Tongue (tissue), 3 donors: ENCODE measurements at places on chromosomes 6 and 20.

- DNase-seq, result no peak
Observed at GRCh38 chr6:110355022-110355421, 3.1 kb downstream of the METTL24 start.

- no peak for DNase-seq
Observed at GRCh38 chr20:13024596-13024995, 15.8 kb downstream of the SPTLC3 start.

DNA sequence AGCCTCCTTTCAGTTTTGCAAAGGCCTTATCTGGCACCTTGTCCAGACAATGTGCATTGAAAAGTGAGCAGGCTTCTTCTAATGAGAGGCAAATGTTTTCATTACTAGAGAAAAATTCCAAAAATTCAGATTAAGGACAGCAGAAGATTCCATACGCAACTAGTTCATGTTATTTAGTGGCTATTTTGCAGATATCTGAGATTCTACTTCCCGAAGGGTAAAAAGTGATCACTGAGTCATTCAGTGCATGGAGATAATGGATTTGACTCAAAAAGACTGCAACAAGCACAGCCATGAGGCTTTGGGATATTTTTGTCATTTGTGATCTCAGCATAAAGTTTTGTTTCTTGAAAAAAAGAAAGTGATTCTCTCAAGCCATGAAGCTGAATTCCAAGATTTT, 29.9 kb downstream of the METTL24 start:
- no peak for DNase-seq

DNA sequence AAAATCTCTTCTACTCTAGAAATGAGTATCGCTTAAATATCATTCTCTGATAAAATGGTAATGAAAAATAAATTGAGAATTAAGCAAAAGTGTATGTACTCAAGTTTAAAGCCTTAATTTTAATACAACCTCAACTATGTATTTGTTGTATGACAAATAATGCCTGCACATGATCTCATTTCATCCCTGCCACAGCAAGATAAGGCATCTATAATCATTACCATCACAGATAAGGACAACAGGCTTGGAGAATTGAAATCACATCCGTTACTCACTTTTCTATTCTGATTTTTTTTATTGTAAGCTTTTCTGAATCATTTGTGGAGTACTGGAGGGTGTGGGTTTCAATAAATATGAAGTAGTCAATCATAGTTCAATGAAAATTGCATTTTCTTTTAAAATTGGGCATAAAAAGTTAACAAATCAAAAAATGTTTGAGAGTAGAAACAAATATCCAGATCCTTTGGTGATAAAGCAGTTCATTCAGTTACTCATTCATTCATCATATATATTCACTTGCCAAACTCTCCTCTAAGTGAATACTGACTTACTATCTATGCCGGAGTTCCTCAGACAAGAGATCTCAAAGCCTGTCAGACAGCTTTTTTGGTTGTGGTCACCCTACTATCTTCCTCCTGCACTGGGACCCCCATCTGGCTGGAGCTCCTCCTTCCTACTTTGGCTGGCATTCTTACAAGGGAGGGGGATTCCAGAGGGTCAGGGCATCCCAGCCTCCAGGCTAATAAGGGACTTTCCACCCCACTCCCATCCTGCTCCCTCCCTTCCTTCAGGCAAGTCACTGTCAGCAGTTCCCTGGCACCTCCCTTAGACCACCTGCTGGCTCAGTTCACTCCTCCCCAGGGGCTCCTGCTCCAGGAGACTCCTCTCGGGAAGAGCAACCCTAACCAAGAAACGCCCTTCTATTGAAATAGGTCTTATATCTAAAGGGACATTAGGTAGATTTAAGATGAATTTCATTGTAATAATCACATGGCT, 118.6 kb downstream of the OGFRL1 start:
- no peak for DNase-seq

GRCh38 chr6:37618916-37619590, 78.6 kb downstream of the MDGA1 start:
- DNase-seq, result no peak

GRCh38 chr6:149157126-149157525, 160.4 kb upstream of the TAB2 start:
- no peak for DNase-seq

DNA sequence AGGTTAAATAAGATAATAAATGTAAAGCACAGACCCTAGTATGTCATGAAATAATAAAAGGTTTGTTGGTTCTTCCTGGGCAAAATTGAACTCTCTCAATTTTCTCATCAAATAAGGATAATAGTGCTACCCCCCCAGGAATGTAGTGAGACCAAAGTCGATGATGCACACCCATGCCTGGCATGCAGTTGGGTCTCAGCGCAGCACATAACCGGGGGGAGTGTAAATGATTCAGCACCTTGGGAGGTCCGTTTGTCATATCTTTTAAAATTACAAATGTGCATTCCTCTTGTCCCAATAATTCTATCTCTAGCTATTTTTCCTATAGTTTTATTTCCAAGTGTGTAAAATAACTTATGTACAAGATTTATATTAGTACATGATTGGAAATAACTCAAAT, 31.3 kb upstream of the CCDC167 start:
- DNase-seq, result no peak

DNA sequence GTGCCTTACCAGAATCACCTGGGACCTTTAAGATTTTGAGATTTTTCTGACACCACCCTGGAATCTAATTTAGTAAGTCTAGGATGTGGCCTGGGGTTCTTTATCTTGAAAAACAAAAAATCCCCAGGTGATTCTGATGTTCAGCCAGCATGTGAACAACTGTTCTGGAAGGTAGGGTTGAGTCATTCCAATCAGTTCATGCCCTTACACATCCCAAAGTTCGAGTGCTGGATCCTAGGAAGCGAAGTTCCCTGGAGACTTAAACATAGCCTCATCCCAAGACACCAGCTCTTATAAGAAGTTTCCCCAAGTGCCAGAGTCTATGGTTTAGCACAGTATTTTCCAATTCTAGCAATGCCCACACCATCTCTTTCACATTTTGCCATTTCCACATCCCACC, 6.3 kb upstream of the TSHZ2 start:
- DNase-seq, result no peak

GRCh38 chr6:111468329-111469012, 14.5 kb downstream of the REV3L start:
- DNase-seq, result no peak

- no peak for DNase-seq
Observed at GRCh38 chr20:15288106-15288505, 950.7 kb upstream of the FLRT3 start.

GRCh38 chr6:169289257-169289618, 35.6 kb upstream of the THBS2 start:
- DNase-seq, result peak; percentile 9

- no peak for DNase-seq
Observed at GRCh38 chr6:46010771-46011170, 4.9 kb downstream of the CLIC5 start.

DNA sequence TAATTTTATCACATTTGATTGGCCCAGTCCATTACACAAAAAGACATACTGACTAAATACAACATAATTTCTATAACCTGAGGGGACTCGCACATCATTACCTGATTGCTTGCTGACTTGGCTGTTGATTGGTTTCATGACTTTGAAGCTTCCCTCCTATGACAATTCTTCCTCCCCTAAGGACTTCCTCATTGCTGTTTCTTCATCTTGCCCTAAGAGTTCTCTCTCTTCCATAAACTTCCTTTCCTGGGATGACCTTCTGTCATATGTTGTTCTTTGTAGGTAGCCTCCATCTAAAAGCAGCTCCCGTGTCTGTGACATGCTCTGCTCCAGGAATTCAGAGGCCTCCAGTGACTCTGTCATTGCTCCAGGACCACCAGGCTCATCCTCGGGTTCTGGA, 22.6 kb downstream of the RSPH3 start:
- no peak for DNase-seq

DNA sequence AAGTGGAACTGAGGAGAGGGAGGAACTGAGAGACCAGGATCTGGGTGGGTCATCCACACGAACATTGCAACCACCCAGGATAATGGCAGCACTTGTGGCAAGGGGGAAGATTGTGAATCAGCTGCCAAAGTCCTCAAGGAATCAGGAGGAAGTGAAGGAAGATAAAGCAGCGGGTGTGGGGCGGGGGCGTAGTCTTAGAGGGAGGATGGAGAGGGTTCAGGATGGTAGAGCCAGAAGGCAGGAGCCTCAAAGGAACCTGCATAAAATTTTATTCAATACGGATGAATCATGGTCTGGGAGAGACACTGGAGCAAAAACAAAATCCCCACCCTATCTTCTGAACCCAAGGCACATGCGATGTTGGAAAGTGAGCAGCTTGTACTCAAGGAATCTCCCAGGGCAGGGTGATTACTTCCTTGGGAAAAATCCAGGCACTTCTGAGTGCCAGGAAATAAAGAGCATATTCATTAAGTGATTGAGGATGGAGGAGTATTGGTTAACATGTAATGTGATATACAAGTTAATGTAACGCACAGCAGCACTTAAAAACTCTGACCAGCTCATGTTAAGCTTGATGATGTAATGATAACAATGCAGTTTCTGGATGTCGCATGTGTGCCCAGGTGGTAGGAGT, 82.0 kb upstream of the B3GAT2 start:
- no peak for DNase-seq

- peak; percentile 22 for DNase-seq
Observed at GRCh38 chr6:127120023-127120786, 1.7 kb downstream of the RSPO3 start.

GRCh38 chr20:46182276-46183200, 64.4 kb downstream of the CD40 start:
- no peak for DNase-seq

- peak; percentile 98 for DNase-seq
Observed at GRCh38 chr20:63835021-63835858, 4.2 kb upstream of the ZBTB46 start.

GRCh38 chr6:33061987-33062386, 11.5 kb downstream of the HLA-DPA1 start:
- no peak for DNase-seq

- DNase-seq, result peak; percentile 51
Observed at GRCh38 chr6:49923826-49924225, 40.1 kb downstream of the DEFB114 start.

- peak; percentile 80 for DNase-seq
Observed at GRCh38 chr6:124961777-124962638, at the start of gene RNF217. Gene RNF217 (plus strand): TSS chr6:124962437. CDS start chr6:124962545, 108 bp downstream.

DNA sequence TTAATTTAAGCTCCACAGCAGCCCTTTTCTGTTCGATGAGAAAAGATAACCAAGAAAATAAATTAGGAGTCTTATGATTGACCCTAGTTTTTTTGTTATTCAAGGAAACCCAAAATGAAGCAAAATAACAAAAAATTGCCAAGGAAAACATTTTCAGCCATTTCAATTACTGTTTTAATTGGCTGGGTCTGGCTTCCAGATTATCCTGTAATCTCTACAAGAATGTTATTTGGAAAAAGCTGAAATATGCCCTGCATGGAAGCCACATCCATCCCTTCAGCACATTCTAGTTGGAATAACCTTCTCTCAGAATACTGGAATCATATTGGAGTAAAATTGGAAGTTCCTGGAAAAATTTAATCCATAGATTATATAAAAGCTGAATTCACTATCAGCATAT, 191.1 kb upstream of the CCN2 start:
- DNase-seq, result no peak
